Non-pigmented ciliary epithelial cell (primary cell): ENCODE measurements at places on chromosomes 2 and 18.

GRCh38 chr18:74175658-74176057, 27.3 kb downstream of the TIMM21 start:
- no peak for DNase-seq

GRCh38 chr18:75393721-75394120, 33.8 kb downstream of the SMIM21 start:
- no peak for DNase-seq

- DNase-seq: peak; percentile 85
These were observed 373.3 kb downstream of the IRS1 start for GRCh38 chr2:226426292-226426736.

GRCh38 chr2:47354013-47354847, 48.7 kb upstream of the MSH2 start:
- no peak for DNase-seq

DNA sequence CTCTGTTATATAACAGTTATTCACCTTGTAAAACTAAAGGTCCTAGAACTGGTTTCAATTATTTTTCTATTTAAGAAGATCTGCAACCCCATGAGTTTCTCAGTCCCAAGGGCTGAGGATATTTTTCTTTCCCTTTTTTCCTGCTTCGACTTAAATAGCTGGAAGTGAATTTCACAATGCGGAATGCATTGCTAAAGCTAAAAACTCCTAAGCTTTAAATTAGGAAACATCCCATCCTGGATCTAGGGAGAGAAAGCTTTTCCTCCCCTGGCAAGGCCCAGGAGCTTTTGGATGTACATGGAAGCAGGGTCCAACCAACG, 1.4 kb downstream of the RFX8 start:
- DNase-seq: no peak

DNA sequence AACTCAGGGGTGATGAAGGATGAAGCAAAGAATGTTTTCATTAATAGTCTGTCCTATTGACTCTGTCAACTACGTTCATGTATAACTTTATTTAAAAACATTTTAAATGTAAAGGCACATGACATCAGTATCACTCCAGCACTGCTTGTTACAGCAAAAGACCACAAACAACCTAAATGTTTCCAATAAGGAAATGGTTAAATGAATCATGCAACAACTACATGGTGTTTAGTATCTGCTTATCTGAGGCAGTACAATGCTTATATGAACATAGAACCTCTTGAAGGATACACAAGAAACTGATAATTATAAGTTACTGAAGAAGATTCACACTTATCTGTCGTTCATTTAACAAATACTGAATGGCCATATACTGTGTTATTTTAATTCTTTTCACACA, 8.4 kb downstream of the BARD1 start:
- no peak for DNase-seq

GRCh38 chr2:240220371-240220770, 79.9 kb upstream of the OTOS start:
- DNase-seq: peak; percentile 19

DNA sequence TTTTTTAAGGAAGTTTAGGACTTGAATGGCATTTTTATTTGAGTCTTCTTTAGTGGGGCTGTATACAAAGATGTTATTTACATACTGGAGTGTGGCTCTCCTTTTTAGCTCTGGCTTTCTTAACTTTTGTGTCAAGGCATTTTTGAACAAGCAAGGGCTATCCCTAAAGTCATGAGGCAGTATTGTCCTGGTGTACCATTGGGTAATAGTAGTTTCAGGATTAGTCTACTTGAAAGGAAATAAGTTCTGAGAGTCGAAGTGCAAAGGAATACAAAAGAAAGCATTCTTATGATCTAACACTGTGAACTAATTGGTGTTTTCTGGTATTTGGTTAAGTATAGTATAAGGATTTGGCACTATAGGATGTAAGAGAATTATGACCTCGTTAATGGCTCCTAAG, 1.9 kb upstream of the CYP27A1 start:
- no peak for DNase-seq

DNA sequence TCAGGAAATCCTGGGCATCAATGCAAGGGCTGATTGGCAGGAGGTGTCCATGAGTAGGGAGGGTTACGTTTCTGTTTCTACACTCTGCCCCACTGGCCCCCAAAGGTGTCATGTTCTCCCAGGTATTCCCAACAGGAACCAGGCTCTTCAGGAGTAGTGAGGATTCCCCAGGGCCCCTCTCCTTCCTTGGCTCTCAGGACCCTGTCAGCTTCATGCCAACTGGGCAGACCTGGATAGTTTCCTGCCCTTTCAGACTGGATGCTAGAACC, 480.6 kb upstream of the HS6ST1 start:
- DNase-seq: no peak

- DNase-seq: peak; percentile 34
These were observed 331.0 kb downstream of the CDH2 start for GRCh38 chr18:27845897-27846296.

DNA sequence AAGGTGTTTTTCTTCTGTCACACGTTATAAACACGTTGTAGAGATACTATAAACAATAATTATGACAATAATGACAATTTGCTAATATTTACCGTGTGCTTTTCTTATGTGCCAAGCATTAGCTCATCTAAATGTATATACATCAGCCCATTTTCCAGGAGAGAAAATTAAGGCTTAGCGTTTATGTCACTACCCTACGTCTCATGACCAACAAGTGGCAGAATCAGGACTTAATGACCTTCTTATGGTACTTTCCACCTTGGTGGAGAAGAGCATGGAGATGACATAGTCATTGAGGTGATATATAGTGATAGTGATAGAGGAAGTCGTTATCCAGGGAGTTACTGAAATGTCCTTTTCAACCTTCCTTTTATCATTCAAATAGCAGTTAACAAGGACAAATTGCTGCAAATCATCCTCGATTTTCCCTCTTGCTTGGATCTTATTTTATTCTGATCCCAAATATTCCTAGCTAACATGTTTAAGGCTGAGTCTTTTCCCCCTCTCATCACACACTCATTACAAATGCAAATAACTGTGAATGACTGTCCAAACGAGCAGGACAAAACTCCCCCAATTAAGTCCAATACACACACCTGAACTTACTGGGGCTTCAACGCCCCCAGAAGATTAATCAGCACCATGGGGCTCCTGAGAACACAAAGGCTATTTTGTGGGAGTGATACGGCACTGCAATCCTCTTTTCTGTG, 27.3 kb downstream of the SPRED2 start:
- no peak for DNase-seq

- no peak for DNase-seq
These were observed 312.7 kb downstream of the ETAA1 start for GRCh38 chr2:67709835-67710234.

DNA sequence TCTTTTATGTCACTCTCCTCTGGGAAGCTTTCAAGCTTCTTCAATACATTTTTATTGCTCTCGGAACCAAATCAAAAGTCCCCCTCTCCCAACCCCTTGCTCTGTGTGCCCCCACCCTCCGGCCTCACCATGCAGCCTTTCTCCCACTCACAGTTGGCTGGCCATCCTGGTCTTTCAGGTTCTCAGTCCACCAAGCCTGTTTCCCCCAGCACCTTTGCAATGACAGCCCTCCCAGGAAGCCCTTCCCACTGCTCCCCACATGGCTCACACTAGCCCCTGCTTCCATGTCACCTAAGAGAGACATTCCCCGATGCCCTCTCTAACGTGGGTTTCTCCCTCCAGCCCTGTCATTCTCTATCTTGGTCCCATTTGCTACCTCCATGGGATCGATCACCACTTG, 266.6 kb downstream of the SRBD1 start:
- DNase-seq: no peak

GRCh38 chr2:99802734-99803133, 312.9 kb upstream of the REV1 start:
- no peak for DNase-seq

DNA sequence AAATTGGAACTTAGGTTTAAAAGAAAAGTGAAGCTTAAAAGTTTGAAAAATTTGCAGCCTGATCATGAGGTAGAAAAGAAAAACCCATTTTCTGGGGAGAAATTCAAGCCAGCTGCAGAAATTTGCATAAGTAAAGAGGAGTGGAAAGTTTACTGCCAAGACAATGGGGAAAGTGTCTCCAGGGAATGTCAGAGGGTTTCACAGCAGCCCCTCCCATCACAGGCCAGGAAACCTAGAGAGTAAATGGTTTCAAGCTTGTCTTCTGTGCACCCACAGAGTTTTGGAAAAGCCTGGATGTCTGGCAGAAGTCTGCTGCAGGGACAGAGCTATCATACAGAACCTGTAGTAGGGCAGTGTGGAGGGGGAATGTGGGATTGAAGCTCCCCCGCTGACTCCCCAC, 254.0 kb upstream of the FSIP2 start:
- DNase-seq: no peak

DNA sequence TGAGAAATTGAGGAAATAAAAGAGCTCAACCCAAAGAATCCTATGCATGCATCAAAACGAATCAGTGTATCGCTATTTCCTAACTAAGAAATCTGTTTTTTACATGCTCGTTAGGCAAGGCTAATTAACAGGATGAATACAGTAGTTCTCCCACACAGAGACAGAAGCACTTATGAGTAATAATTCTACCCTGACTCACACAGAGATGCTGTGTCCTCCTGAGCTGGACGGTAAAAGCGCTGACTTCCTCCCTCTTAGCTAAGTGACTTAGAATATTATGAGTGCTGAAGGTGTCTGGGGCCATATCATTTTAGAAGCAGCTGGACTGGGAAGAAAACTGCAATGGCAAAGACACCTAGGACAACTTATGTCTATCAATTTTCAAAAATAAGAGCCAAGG, 18.5 kb downstream of the PLEKHM3 start:
- no peak for DNase-seq

DNA sequence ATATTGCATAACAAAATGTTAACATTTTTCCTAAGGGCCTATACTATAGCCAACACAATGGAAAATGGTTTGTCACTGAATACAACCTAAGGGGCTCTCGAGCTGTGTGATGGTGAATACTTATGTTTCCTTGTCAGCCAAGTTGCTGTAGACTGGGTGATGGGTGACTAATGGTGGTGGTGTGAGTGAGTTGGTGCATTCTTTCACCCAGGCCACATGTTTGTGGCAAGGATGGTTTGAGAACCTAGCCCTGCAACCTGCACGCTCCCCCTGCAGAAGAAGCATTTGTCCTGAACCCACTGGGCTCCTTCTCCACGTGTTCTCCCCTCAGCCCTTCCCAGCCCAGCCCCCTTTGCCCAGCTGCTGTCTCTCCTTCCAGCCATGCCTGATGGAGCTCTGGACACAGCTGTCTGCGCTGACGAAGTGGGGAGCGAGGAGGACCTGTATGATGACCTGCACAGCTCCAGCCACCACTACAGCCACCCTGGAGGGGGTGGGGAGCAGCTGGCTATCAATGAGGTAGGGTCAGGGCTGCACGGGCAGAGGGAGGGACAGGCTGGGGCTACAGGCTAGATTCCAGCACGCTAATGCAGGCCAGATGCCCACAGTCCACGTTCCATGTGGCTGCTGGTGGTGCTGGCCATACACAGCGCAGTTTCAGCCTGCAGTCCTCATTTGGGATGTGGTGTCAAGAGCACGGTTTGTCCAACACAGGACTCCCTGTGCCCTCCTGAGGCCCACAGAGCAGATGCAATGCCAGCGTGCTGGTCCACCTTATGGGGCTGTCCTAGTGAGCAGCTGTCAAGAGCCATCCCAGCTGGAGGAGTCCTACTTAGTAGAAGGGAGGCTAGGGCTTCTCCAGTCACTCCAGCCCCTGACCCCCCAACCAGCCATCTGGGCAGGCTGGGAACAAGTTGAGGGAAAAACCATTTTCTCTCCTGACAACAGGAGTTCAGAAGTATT, 65.4 kb downstream of the FAM168B start:
- DNase-seq: no peak

DNA sequence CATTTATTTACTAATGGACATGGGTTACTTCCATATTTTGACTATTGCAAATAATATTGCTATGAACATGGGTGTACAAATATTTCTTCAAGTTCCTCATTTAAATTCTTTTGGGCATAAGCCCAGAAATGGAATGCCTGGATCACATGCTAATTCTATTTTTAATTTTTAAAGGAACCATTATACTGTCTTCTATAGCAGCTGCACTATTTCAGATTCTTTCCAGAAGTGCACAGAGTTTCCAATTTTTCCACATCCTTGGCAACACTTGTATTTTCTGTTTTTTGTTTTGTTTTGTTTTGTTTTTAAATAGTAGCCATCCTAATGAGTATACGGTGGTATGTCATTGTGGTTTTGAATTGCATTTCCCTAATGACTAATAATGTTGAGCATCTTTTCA, 8.5 kb upstream of the RALBP1 start:
- no peak for DNase-seq

- DNase-seq: no peak
These were observed 25.6 kb upstream of the TGIF1 start for GRCh38 chr18:3424280-3424890.

- no peak for DNase-seq
These were observed 121.1 kb upstream of the FN1 start for GRCh38 chr2:215556979-215557378.

- no peak for DNase-seq
These were observed 17.3 kb upstream of the GTF2A1L start for GRCh38 chr2:48600204-48600813.

DNA sequence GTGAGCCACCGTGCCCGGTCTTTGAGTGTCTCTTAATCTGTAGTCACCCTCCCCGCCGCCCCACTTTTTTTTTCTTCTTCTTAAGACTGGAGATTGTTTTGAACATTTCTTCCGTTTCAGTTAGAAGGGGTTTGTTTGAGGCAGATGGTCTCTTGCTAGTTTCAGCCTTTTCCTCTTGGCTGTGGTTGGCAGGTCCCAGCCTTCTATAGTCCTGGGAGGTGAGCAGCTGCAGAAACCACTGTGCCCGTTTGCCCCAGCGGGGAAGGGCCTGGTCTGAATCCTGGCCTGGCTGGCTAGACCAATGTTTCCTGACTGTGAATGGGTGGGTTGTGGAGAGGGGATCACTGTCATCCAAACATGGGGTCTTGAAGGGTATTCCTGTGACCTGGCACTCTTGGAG, 30.1 kb upstream of the MCFD2 start:
- DNase-seq: no peak

- DNase-seq: no peak
These were observed 103.2 kb downstream of the ZNF521 start for GRCh38 chr18:25248755-25249154.

DNA sequence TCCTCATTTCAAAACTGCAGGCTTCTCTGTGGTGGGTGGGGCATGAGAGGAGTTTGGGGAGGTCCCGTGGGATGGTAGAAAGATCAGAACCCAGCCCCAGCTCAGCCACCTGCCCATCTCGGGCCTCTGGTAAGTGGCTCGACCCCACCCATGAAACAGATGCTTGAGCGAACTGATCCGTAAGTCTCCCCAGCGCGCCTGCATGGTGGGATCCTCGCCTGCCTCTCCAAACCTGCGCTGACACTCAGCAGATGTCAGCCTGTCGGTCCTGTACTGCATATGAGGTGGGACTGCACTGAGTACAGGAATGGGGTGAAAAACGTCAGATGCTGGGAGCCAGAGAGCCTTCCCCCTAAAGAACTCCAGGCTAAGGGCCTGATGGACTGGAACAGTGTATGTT, 15.9 kb upstream of the RPL31 start:
- no peak for DNase-seq

GRCh38 chr2:15584767-15585469, 6.8 kb upstream of the DDX1 start:
- DNase-seq: no peak

GRCh38 chr2:202269585-202269984, 4.0 kb downstream of the NOP58 start:
- no peak for DNase-seq
